ENCODE measurements at places on chromosomes 2 and 18. TPM values are rescaled to one million over a fixed set of nuclear protein-coding genes. Genes with fewer than 3 reads are reported as not detected.
A peak's percentile ranks its signal among the peaks of the same experiment; 100 is the strongest.

Gene GAREM1
- total RNA-seq: 19.0 TPM

Gene KCNIP3
- total RNA-seq: 4.1 TPM

DNA sequence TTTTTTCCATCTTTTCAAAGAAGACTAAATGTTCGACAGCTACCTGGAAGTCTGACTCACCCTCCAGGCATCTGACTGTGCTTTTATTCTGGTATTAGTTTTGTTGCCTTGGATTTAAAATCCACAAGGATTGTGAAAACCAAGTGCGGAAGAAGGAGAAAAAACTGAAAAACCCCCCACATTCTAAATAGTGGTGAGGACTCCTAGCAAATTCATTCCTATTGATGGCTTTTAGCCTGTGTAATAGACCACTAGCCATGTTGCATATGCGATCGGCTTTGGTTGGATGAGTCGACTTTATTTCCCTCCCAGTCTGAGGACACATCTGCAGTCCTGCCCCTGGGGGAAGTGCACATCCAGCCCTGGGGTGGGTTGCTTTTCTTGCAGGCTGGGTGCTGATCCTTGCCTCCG lies 16.9 kb downstream of the LDLRAD4 start:
- DNase-seq: no peak

DNA sequence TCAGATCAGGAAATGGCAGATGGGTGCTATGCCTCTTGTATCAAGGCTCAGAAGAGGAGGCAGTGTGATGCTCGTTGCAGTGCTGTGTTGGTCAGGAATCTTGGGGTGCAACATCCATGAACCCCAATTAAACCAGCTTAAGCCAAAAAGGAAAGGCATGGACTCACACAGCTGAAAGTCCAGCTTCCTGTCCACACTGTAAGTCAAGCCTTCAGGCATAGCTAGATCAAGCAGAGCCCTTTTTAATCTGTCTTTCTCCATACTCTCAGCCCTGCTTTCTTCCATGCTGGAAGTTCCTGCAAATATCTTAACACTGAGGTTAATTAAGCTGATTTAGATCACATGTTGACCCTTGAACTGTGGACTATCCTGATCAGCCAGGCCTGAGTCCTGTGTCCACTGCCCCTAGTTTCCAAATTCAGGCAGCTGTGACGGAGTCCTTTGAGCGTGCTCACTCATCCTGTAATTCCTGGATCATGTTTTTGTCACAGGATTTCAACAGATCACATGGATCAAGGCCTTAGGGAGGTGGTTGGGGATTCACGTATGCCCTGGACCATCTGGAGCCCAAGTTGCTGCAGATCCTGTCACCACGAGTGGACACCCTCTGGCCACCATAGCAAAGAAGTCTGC lies 4.5 kb upstream of the C2orf74 start:
- DNase-seq: no peak

DNA sequence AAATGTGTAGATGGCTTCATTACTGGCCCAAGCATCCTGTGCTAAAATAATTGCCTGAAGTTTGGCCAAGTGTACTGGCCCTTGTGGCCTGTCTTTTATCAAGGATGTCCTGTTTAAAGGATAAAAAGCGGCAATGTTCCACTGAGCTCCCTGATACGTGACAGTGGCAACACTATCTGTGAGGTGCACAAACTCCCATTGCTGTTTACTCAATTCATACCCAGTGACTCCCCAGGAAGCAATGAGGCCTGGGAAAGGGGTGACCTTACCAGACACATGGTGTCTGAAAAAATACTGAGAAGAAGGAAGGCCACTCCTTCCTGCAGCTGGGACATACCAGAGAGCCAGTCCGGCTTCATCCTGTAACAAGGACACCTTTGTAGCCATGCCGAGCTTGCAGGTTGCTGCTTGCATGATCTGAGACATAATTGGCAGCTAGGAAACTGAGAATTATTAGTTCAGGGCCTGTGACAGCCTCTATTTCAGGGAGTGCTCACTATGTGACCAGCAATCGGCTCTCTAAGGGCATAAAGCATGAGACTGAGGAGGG lies 198.5 kb upstream of the LRATD1 start:
- DNase-seq: no peak

DNA sequence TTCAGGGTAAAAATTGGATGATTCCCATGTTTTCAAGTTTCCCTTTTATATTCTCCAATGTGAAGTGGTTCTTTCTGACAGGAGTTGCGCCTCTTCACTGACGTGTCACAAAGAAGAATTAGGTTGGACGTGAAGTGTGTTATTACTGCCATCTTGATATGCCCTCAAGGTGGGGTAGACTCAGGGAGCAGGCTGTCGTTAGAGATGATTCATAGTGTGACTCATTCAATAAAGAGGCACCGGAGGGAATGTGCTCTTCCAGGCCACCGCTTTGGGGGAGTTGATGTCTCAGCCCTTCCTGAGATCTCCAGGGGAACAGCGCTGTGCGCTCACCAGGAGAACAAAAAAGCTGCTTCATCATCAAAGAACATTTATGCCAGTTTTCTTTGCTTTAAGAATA lies 3.6 kb upstream of the DGKD start:
- peak; percentile 37 for DNase-seq

DNA sequence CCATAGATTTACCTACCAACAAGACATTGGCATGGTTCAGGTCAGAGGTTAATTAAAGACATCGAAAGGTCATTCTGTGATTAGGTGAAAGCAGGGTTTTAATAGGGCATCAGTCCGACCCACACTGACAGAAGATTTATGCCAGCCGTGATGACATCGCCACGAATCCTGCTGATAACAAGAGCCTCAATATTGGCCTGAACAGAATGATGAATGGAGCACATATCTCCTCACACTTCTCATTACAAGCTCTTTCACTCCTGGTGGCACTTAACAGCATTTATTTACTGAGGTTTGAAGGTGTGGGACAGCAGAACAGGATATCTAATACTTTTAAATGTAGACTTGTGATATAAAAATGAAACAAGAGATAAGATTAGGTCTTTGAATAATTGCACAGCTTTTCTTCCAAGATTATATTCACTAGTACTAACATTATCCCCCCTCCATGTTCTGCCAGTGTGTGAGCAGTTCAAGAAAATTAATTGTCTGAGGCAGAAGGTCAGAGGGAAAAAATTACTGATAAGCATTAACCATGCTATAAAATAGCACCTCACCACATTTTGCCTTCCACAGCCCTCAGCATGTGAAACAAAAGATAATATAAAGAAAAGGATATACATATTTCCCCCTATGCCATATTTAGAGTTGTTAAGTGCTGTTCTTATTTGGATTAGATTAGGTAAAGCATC lies 23.1 kb upstream of the INSIG2 start:
- no peak for DNase-seq

- no peak for DNase-seq
Measured at GRCh38 chr2:43375746-43376522, 149.5 kb upstream of the ZFP36L2 start.

Gene PDE11A
- total RNA-seq: 0.56 TPM

Gene SCN3A
- total RNA-seq: 1.1 TPM

Gene RAPH1
- 17.8 TPM for total RNA-seq

- no peak for DNase-seq
Measured at GRCh38 chr2:68487773-68488355, 20.5 kb downstream of the APLF start.

All from left cardiac atrium (tissue), 4 donors.